Colonic mucosa (tissue), 4 donors: ENCODE measurements at places on chromosomes 5 and 9. TPM values are rescaled to one million over a fixed set of nuclear protein-coding genes. Genes with fewer than 3 reads are reported as not detected.

DNA sequence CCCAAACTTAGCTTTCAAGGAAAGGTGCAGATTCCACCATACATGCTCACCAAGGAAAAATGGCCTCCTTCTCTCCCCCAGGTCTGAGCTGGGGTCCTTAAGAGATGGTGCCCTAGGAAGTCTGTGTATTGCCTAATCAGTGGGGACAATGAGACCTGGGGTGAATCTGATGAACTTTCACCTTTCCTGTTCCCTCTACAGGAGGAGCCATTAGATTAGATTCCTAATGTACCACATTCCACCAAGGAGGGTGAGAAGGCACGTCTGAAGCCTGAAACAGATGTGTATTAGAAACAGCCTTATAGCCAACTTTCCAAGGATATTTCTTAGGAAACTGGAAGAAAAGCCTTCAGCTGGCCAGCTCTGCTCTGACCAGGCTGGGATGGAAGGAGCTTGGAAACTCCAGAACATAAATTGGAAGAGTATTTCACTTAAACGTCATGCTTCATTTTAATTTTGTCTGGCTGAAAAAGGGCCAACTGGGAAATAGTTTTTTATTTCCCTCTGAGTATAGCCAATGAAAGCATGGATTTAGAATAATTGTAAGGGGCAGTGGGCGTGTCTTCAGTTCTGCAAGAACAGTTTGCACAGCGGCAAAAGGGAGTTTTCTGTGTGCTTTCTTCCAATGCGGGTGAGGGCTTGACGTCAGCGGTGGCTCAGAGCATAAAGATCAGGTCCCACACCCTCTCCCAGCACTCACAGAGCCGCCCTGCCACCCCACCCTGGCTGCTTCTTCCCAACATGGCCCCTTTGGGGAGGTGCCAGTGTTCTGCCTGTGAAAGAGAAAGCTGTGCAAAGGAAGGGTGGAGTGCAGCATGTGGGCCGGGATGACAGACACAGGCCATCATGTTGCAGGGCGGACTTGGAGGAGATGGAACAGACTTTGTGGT is 210.9 kb downstream of the ESM1 start:
- H3K36me3 ChIP-seq: no peaks in the 10 kb centered on the region
- no peak overlapping the region for H3K4me3 ChIP-seq
- H3K27me3 ChIP-seq: no peaks in the 10 kb centered on the region
- DNase-seq: peak; percentile 58
- no peaks in the 10 kb centered on the region for H3K4me1 ChIP-seq
- no peak overlapping the region for H3K27ac ChIP-seq

GRCh38 chr5:143968071-143968878 is 156.3 kb downstream of the HMHB1 start:
- H3K27ac ChIP-seq: no peak overlapping the region
- H3K36me3 ChIP-seq: no peaks in the 10 kb centered on the region
- H3K4me3 ChIP-seq: no peak overlapping the region
- no peaks in the 10 kb centered on the region for H3K4me1 ChIP-seq

DNA sequence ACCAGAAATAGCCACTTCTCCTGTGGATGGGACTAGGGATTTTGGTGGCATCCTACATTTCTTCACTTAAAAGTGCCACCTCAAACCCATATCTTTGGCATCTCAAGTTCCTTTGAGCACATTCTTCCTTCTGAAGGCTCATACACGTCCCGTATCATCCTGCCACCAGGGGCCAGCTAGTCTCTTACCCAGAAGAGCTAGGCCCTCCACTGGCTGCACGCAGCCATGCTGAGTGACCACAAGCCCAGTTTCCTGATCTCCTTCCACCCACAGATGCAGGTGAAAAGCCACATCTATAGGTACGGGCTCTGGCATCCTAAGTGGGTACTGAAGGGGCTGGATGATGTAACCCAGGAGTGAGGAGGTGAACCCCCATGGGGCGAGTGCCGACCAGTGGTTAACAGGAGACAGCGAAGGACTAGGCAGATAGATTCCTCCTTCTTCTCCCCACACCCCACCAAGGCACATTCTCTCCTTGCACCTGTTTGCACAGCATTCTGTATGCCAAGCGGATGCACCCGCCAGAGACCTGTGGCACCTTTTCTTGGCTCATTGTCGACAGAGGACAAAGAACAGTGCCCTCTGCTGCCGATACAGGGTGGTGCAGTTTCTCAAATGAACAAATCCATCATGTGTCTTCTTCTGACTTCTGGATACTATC is 14.4 kb upstream of the SCGB3A1 start:
- H3K4me1 ChIP-seq: no peaks in the 10 kb centered on the region
- H3K36me3 ChIP-seq: no peaks in the 10 kb centered on the region
- no peak overlapping the region for H3K4me3 ChIP-seq
- H3K27me3 ChIP-seq: no peaks in the 10 kb centered on the region
- peak; percentile 60 for DNase-seq

- no peaks in the 10 kb centered on the region for H3K27me3 ChIP-seq
- no peak overlapping the region for H3K27ac ChIP-seq
- H3K36me3 ChIP-seq: no peaks in the 10 kb centered on the region
- H3K4me3 ChIP-seq: no peak overlapping the region
- H3K4me1 ChIP-seq: no peaks in the 10 kb centered on the region
Observed at GRCh38 chr5:116303340-116303739, 218.5 kb downstream of the COMMD10 start.

DNA sequence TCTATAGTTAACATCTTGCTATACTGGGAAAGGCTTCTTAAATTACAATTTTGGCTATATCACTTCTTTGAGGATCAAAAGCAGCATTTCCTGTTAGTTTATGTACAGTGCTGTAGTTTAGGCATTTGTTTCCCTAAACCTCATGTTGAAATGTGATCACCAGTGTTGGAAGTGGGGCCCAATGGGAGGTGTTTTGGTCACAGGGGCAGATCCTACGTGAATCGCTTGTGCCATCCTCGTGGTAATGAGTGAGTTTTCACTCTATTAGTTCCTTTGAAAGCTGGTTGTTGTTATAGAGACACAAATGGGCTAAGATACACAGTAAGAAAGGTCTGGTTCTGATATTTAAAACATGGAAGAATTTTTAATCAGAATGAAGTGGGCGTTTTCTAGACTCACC is 5.8 kb downstream of the ACTL7A start:
- H3K36me3 ChIP-seq: no peaks in the 10 kb centered on the region
- H3K4me1 ChIP-seq: no peaks in the 10 kb centered on the region
- DNase-seq: no peak
- no peaks in the 10 kb centered on the region for H3K27me3 ChIP-seq
- H3K27ac ChIP-seq: no peak overlapping the region
- H3K4me3 ChIP-seq: no peak overlapping the region

The DIRAS2 gene
- total RNA-seq: 0.40 TPM

GRCh38 chr9:68974431-68974830 is 39.5 kb downstream of the PRKACG start:
- H3K4me1 ChIP-seq: peaks cover 7% of the 10 kb centered on the region
- no peak for DNase-seq
- no peaks in the 10 kb centered on the region for H3K36me3 ChIP-seq
- H3K4me3 ChIP-seq: peak overlapping the region; percentile 10
- peak overlapping the region; percentile 66 for H3K27ac ChIP-seq

The NIM1K gene
- total RNA-seq: not detected

DNA sequence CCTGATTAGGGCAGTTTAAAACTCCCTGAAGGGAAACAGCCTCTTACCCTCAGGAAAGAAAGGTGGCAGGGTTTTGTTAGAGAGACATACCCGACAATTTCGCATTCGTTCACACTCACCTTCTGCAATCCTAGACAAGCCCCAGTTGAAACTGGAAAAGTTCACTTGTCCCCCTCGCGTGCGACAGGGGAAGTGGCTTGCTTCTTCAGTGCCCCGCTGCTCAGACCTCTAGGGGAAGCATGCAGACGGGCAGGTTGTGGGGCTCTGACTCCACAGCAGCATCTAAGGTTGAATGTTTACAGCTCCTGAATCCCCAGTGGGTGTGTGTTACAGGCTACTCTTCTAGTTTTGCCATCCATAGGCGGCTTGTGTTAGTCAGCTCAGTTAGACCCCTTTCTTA is 575.7 kb upstream of the ACO1 start:
- H3K36me3 ChIP-seq: no peaks in the 10 kb centered on the region
- no peak overlapping the region for H3K4me3 ChIP-seq
- no peaks in the 10 kb centered on the region for H3K27me3 ChIP-seq
- DNase-seq: no peak

DNA sequence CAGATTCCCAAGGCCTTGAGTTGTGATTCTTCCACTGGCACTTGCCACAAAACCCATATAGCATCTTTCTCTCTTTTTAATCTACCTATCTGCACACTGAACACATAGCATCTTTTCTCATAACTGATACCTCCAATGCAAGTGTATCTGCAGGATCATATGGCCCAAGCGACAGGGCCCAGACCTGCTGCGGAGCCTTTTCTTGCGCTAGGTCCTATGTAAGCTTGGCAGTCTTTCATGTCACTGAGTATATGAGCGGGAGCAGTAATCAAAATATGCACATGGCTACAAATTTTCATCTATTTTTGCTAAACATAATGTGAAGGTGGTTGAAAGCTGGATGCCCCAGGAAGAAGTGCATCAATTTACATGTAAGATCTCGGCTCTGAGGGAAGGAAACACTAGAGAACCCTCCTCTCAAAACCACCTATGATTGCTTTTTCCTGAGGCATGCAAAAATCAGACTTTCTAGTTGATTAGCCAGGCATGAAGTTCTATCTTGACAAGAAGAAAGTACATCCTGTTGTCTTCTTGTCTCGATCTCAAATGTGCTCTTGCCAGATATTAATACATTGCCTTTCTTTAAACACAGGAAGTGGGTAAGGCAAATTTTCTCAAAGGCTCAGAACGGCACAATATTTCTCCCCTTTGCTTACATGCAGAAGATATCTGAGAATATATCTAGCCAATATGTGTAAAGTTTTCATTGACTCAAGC is 26.9 kb upstream of the CEMIP2 start:
- H3K36me3 ChIP-seq: no peaks in the 10 kb centered on the region
- H3K4me3 ChIP-seq: no peak overlapping the region
- DNase-seq: no peak
- peak overlapping the region; percentile 6 for H3K27ac ChIP-seq
- peaks cover 4% of the 10 kb centered on the region for H3K4me1 ChIP-seq

DNA sequence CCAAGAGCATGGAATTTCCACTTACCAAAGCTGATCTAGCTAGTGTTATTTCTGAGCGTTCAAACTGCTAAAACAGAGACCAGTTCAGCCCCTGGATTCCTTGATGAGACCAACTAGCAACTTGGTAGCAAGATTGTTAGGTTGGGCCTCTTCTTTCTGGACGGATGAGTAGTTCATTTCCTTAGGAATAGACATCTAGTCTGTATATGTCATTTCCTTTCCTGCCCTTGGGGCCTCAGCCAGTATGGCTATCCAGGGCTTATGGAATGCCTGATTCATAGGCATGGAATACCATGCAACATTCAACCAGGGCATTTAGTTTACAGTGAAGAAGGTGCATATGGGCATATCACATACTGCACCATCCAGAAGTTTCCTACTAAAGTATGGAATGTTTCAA is 14.5 kb upstream of the LPAR1 start:
- no peaks in the 10 kb centered on the region for H3K4me1 ChIP-seq
- no peaks in the 10 kb centered on the region for H3K36me3 ChIP-seq
- no peak overlapping the region for H3K4me3 ChIP-seq
- no peaks in the 10 kb centered on the region for H3K27me3 ChIP-seq
